ENCODE measurements at places on chromosomes 3 and 15.

GRCh38 chr15:77967798-77968197, 109.7 kb downstream of the TBC1D2B start:
- DNase-seq, result no peak

- DNase-seq, result no peak
Measured at GRCh38 chr15:100948430-100948762, 29.2 kb downstream of the LRRK1 start.

DNA sequence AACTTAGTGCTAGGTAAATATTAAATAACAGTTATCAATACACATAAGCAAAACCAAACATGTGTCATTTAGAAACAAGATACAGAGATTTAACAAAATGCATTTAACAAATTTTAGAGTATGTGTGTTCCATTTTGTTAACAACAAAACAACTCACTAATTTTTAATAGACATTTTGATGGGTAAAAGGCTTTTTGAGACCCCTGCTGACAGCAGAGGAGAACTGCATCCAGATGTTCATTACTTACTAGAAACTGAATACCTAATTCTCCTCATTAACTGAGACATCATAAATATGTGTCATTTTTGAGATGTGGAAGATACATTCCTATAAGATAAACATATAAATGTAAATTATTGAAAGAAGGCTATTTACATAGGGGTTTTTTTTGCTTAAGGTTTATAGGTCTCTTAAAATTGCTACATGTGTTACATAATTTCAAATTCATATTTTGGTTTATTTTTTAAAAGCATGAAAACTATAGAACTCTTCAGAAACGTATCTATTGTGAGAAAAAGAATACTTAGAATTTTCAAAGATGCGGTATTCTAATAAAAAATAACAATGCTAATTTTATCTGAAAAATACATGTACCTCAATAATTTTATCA, 1009.8 kb downstream of the TUSC7 start:
- DNase-seq, result peak; percentile 36

DNA sequence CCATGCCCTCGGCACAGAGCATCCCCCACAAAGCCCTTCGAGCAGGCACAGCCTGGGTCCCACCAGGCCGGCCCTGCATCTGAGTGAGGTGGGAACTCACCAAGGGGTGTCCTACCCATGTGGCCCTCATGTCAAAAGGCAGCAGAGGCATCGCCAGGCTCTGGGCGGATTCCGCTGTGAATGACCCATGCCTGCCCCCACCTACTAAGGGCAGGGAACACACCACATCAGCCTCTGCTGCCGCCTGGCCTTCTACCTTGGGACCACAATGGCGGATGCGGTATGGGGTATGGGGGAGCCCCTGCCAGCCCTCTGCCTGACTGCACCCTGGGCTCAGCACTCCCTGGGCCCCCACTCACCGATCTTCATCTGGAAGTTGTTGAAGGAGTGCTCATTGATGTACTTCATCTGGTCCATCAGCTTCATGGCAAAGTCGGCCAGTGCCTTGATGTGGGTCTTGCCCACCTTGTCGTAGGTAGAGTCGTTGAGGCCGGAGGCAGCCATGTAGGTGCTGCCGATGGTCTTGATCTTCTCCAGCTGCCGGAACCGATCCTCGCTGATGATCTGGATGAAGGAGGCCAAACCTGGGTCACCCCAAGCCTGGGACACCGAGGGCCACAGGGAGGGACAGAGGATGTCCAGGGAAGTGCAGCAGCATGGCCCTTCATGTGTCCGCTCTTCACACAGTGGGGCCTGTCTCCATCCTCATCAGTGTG, 87.8 kb downstream of the SEC22A start:
- no peak for DNase-seq

- no peak for DNase-seq
Measured at GRCh38 chr3:112508261-112508660, 9.0 kb upstream of the BTLA start.

DNA sequence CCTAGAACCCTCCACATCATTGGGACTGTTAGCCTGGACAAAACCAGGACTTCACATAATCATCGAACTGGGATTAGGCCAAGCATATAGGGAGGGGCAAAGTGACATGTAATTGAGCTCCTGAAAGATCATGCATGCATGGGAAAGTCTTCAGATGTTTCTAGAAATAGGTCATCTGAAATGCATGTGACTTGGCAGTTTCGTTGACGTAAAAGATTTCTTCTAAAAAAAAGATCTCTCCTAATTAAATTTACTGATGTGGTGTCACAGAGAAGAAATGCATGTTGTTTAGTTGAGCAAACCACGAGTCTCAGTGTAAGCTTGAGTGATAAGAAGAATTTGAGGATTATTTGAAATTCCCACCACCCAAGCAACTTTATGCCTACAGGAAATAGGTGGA, 70.0 kb upstream of the LIMD1 start:
- no peak for DNase-seq

DNA sequence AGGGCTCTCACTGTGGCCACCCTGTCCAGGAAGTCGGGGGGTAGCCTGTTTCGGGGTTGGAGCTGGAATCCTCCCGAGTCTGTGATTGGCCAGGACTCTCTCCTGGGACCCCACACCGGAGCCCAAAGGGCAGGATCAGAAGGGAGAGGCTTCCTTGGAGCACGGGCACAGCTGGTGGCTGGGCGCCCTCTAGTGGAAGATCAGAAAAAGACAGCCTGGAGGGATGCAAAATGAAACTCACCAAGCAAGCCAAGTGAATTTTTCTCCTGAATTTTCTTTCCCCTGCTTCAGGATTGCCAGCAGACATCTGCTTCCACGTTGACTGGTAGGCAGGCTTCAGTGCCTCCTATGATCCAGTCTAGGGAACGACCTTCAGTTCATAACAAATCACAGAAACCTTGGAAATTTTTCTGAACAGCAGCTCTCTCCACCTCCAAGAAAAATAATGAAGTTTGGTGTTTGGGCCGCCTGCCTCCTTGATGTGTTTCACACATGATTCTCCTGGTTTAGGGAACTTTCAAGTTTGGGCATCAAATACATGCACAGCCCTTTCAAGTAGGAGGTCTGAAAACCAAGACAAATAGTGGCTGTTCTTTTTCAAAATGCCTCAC, 224.6 kb downstream of the VPS13C start:
- DNase-seq, result peak; percentile 60

DNA sequence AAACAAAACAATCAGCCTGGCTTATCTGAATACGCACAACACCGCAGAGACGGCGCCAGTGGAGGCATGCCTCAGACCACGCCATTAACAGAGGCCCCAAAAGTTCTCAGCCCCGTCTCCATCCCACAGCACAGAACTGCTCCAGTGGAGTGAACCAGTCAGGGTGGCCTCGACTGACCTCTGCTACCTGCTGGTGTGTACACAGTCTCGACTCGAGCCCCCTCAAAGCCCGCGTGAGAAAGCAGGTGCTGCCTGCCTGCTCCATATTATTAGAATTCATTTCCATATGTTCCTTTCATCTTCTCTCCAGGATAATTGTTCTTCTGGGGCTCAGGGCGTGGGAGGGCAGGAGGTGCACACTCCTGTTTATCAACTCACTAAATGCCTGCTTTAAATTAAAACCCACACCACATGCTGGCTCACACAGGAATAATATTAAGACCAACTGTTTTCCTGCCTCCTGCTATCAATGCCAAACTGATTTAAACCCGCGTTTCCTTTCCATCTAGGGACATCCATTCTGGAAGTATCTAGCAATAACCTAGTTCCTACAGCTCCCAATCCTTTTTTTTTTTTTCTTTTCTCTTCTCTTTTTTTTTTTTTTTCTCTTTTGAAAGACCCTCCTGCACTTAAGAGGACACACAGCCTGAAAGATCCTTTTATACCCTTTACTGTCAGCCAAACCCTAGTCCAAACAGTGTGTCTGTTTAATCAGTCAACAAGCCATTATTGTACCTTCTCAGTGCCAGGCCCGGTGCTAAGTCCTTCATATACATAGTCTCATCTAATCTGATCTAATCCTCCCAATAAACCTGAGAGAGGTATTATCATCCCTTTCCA, 101.2 kb downstream of the TLE3 start:
- DNase-seq, result no peak

DNA sequence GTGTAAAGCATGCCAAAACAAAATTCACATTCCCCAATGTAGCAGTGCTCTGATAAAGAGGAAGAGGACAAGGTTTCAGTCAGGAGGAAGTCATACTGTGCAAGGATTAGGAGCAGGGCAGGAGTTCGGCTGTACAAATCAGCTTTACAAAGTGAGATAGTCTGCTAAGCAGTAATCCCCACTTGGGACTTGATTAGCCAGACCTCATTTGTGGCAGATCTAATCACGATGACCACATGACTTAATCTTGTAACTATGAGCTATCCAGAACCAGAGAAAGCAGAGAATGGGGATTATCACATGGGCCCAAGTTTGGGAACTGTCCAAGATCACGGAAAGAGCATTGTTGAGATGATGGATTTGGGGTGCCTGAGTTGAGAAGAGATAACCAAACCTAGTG, 7.8 kb downstream of the DCBLD2 start:
- peak; percentile 27 for DNase-seq

DNA sequence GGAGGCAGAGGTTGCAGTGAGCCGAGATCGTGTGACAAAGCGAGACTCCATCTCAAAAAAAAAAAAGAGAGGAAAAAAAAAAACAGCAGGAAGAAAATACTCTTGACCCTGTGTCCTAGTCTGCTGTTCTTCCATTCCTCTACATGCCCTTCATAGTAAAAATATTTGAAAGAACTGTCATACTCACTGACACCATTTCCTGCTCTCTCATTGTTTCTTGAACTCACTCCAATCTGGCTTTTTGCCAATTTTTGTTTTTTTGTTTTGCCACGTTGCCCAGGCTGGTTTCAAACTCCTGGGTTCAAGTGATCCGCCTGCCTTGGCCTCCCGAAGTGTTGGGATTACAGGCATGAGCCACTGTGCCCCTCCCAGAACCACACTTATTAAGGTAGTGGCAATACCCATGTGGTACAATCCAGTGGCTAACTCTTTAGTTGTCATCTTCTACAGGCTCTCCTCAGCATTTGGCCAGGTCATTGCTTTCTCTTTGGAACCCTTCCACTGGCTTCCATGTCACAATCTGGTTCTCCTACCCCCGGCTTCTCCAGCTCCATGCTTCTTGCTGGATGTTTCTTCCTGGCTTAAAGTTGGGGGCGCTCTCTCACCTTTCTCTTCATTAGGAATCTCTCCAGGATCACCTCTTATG, 238.2 kb upstream of the C2CD4B start:
- peak; percentile 81 for DNase-seq

- DNase-seq, result peak; percentile 77
Measured at GRCh38 chr3:51799879-51800749, 21.1 kb upstream of the IQCF6 start.

DNA sequence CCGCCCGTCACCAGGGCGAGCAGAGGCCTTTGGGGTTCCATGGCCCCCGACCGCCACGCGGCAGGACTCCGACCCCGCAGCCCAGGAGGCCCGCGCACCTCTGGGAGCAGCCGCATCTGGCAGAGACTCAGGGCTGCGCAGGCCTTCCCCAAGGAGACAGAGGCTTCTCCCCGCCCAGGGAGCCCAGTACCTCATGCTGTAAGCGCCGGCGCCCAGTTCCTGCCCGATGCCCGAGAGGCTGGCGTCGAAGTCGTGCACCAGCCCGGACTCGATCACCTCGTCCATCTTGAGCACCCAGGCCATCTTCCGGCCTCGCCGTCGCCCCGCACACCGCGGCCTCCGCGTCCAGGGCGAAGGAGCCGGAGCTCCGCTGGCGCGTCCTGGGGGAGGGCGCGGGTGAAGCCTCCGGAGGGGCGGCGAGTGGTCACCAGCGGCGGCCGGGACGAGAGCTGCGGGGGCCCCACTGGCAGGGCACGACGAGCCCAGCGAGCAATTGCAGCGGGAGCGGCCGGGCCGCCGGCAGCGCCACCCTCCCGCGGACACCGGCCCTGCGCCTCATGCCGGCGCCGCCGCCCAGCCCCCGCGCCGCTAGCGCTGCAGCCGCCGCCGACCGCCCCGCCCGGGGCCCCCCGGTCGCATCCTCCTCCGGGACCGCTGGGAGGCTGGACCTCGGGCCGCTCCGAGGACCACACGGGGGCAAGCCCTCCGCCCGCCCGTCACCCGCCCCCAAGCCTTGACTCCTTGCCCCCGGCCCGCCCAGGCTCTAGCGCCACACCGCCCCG, 468 bp downstream of the UBP1 start:
- peak; percentile 22 for DNase-seq

DNA sequence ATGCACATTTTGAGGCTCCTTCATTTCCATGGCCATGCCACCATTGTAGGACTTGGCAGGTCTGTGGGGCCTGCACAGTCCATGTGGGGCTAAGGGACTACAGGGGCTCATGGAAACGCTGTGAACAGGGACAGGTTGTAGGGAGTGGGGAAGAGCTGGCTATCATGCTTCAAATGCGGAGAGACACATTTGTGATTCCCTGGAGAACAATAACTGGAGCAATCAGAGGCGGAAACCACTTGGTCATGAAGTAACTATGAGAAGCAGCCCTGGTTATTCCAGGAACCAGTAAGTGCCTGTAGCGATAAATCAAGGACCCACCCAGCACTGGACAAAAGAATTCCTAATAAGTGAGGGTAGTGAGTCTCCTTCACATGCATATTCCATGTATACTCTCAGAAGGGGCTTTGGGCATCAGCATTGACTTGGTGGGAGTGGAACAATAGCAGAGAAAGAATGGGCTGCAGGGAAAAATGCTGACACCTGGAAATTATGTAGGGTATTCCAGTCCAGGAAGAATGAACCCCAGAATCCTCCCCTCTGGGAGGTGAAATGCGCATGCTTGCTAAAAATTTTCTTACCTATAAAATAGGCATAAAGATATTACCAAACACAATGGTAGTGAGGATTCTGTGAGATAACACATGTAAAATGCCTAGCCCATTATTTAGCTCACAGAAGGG, 251.4 kb upstream of the ROPN1 start:
- no peak for DNase-seq

GRCh38 chr15:69979783-69980182, 117.9 kb downstream of the TLE3 start:
- no peak for DNase-seq

- DNase-seq, result no peak
Measured at GRCh38 chr15:45523166-45523460, 558 bp upstream of the SLC30A4 start.

GRCh38 chr15:79357566-79357965, 46.7 kb downstream of the TMED3 start:
- no peak for DNase-seq

DNA sequence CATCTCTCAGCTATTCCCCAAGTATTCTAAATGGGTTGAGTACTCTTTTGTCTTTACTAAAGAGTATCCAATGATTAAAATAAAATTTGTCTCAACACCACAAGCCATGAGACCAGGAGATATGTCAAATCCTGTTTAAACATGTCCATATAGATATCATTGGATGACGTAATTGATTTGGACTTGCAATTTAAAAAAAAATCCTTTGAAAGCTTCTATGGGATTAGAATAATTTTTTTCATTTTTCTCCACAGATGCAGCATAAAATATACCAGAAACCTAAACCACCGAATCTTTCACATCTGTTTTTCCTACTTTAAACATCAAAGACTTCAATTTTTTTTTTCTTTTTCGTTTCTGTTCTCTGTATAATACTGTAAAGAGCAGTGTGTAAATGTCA, 1022.3 kb downstream of the EPHA3 start:
- no peak for DNase-seq
